ENCODE measurements at places on chromosomes 6 and 20. TPM values are rescaled to one million over a fixed set of nuclear protein-coding genes. Genes with fewer than 3 reads are reported as not detected.

GGT7 gene
- 5.6 TPM for total RNA-seq

TMEM30A gene
- 179 TPM for total RNA-seq

DOK5 gene
- total RNA-seq: 20.4 TPM

LY86 gene
- total RNA-seq: 4.1 TPM

SLPI gene
- total RNA-seq: 6.8 TPM

FNDC11 gene
- total RNA-seq: 0.63 TPM

TP53TG5 gene
- 0.69 TPM for total RNA-seq

SAMD5 gene
- 45.9 TPM for total RNA-seq

OLIG3 gene
- total RNA-seq: not detected

NCOA7 gene
- 38.0 TPM for total RNA-seq

MRAP2 gene
- 5.6 TPM for total RNA-seq

PTCRA gene
- total RNA-seq: not detected

TSBP1 gene
- total RNA-seq: not detected

ADGRF5 gene
- 41.3 TPM for total RNA-seq

DEFB132 gene
- not detected for total RNA-seq

ROS1 gene
- not detected for total RNA-seq

MEI4 gene
- 0.21 TPM for total RNA-seq

HLA-G gene
- total RNA-seq: not detected

SLC17A4 gene
- total RNA-seq: not detected

ZFP57 gene
- total RNA-seq: not detected

SCUBE3 gene
- total RNA-seq: 3.9 TPM

WASF1 gene
- total RNA-seq: 14.5 TPM

C20orf141 gene
- total RNA-seq: not detected

SPATA2 gene
- 1.4 TPM for total RNA-seq

CST3 gene
- total RNA-seq: 166 TPM

SSTR4 gene
- total RNA-seq: not detected

RNF39 gene
- total RNA-seq: 0.11 TPM

NTSR1 gene
- 0.05 TPM for total RNA-seq

CCM2L gene
- 5.8 TPM for total RNA-seq

OCSTAMP gene
- not detected for total RNA-seq

TRIM15 gene
- total RNA-seq: not detected

SDHAF4 gene
- total RNA-seq: 18.6 TPM

KIF13A gene
- total RNA-seq: 64.7 TPM

RPL7L1 gene
- total RNA-seq: 96.9 TPM

SLC12A5 gene
- 0.69 TPM for total RNA-seq

HAO1 gene
- total RNA-seq: not detected

Measured in urinary bladder (tissue), 4 donors.